ENCODE measurements at places on chromosomes 3 and 15. TPM values are rescaled to one million over a fixed set of nuclear protein-coding genes. Genes with fewer than 3 reads are reported as not detected.
A peak's percentile ranks its signal among the peaks of the same experiment; 100 is the strongest.

Gene TWF2
- total RNA-seq = 77.0 TPM

Gene TMEM45A
- 2.5 TPM for total RNA-seq

DNA sequence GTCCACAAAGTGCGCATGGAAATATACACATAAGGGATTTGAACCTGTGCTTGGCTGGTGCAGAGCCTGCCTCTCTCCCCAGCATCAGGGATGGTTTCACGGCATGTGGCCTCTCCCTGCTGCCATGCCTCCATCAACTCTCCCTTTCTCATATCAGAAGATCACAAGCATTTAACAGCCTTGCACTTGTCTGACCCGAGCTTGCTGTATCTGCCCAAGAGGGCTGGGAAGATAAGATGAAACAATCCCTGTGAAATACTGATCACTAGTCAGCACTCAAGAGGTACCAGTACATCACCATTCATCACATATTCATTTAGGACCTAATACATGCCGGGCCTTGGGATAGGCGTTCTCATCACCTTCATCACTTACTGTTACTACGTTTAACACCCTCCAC lies 107.6 kb upstream of the ARHGEF3 start:
- no peak for DNase-seq

Gene UPK1B
- total RNA-seq = not detected

Gene CYP1A2
- not detected for total RNA-seq

DNA sequence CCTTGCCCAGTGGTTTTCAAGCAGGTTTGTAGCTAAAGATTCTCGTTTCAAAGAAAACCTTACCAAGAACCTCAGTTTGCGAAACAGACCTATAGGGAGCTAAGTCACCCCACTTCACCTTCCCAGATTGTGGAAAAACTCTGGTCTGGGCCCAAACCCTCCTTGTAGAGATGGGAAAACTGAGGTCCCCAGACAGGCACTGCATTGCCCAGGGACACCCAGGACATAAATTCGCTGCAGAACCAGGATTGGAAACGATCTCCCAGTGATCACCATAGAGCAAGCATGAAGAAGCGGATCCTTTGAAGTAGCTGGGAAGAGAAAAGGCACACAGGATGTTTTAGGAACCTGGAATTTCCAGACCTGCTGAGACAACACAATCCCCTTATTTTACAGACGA lies 85.6 kb upstream of the PIAS1 start:
- DNase-seq = no peak

Gene PRTG
- 1.2 TPM for total RNA-seq

Gene SLTM
- total RNA-seq = 48.5 TPM

Gene PP2D1
- total RNA-seq = not detected

Gene COLQ
- total RNA-seq = 11.0 TPM

DNA sequence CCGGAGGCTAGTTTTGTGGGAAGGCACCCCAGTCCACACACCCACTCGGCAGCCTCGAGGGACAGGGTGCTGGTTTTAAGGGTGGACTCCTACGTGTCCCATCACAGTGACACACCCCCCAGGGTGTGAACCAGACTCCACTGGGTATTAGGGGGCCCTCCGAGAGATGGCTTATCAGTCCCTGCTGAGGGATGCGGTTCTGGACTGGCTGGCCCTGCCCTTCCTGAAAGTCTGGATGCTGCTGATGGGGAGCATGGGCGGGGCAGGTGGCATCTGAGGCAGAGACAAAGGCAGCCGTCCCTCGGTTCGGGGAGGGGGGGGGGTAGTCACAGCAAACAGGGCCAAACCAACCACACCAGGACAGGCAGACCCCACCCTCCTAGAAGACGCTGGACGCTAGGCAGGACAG lies 939 bp upstream of the ULK3 start:
- DNase-seq = no peak

Gene TMEM207
- not detected for total RNA-seq

DNA sequence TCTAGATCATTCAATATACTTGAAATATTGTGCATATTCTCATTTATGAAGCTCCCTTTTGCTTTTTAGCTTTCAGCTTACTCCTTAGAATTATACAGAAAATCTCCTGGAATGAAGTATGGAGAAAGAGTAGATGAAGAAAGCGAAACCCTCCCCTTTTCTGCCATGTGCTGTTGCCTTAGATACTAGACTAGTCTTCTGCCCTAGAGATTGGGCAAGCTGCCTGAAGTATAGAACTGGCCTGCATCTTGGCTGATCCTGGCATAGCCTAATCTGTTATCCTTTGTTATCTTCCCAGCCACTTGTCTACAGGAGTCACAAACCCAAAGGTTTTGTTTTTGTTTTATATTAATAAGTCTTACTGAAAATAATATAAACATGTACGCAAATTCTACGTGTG lies 138.8 kb downstream of the RBPMS2 start:
- DNase-seq = no peak

DNA sequence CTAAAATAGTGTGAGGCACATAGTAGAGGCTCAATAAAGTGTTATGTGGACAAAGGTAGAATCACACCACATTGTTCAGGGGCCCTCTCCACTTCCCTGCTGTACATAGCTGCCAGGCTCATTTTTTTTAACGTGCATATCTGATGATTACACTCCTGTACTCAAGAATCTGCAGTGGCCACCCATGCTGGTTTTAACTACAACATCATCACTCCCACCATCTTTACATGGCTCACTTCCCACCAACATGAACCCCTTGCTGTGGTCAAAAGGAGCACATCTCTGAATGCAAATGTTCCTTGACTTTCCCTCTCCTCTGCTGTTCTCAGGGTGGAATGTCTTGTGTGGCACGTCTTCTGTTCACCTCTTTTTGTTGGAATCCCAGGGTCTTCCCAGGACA lies 76.7 kb downstream of the FEM1B start:
- DNase-seq = no peak

Gene CXCR6
- 0.33 TPM for total RNA-seq

DNA sequence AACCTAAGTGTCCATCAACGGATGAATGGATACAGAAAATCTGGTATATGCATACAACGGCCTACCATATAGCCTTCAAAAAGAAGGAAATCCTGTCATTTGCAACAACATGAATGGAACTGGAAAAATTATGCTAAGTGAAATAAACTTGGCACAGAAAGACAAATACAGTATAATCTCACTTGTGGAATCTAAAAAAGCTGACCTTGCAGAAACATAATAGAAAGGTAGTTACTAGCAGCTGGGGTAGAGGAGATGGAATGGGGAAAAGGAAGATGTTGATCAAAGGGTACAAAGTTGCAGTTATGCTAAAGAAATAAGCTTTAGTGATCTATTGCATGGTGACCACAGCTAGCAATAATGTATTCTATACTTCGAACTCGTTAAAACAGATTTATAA lies 444.1 kb downstream of the OCA2 start:
- no peak for DNase-seq

Gene CCDC80
- 249 TPM for total RNA-seq

Gene CCR3
- not detected for total RNA-seq

Gene RBP2
- total RNA-seq = not detected

DNA sequence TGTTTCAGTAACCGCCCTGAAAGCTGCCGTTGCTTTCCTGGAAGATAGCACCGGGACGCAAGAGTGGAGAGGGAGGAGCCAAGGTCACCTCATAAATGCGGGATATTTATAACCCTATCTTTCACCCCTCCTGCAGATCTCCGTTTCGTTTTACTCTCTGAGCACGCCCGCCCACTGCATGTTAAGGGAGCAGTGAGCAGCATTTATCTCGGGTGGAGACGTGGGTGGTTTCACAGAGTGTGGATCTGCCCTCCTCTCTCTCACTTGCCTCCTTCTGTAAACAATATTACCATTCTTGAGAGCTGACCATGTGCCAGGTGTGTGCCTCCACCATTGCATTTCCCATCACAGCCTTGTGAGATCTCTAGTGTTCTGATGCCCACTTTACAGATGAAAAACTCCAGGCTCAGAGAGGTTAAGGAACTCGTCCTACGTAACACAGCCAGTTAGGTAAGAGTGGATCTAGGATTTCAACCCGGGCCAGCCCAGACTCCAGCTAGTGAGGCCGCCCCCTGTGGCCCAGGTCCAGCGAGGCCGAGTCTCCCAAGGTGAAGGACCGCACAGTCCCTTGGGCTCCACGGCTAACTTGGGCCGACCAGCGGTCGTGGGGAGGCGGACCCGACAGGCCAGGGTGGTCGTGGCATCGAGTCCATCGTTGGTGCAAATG lies 16.9 kb upstream of the SEMA4B start:
- peak; percentile 69 for DNase-seq

DNA sequence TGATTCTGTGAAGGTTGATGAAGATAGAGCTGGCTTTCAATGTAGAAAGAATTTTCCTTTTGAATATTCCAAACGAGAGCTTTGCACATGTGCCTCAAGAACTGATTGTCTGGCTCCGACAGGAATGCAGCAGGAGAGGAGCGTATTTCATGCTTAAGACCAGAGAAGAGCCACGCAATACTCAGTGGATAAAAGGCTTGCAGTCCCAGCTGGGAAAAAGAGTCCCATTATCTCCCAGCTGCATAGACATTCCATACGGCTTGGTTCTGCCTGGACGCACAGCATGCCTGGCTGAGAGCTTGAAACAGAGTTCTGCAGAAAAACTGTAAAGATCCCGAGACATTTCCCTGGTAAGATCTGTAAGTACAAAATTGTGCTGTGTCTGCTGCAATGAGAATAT lies at the start of gene CNTN6:
Gene CNTN6, plus strand, starts transcription at position 254 of the 400 bp plus-strand sequence. CDS start 54,985 bp downstream, outside the sequence.
- no peak for DNase-seq

DNA sequence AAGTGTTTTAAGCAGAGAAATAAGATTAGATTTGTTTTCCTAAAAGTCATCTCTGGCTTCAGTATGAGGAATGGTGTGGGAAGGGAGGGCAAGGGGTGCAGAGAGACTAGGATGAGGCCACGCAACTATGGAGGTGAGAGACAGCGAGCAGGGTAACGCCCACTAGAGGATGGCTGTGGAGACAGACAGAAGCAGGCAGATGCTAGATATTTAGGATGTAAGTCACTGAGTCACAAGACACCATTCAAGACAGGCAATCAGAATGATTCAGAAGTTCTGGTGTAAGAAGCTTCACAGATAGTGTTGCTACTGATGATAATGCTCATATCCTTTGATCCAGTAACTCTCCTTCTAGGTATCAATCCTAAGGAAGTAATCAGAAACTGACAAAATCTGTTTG lies 19.1 kb downstream of the HSPBAP1 start:
- DNase-seq = no peak

Gene LIPH
- 1.4 TPM for total RNA-seq

- no peak for DNase-seq
These were observed 139.3 kb downstream of the SOX2 start for GRCh38 chr3:181851063-181851462.

DNA sequence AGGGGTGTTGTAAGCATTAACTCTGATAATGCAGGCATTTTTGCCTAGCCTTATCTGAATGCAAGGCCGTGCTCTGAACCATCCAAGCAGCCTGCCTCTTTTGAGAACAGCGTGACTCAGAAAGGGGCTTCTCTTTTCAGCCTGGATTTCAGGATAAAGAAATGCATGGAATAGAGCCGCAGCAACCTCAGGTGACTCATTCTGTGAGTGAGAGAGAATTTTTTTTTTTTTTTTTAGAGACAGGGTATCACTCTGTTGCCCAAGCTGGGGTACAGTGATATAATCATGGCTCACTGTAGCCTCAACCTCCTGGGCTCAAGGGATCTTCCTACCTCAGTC lies 20.6 kb upstream of the PDE8A start:
- DNase-seq = no peak

Gene ALDH1A2
- total RNA-seq = 6.0 TPM

Gene CPB1
- total RNA-seq = not detected

DNA sequence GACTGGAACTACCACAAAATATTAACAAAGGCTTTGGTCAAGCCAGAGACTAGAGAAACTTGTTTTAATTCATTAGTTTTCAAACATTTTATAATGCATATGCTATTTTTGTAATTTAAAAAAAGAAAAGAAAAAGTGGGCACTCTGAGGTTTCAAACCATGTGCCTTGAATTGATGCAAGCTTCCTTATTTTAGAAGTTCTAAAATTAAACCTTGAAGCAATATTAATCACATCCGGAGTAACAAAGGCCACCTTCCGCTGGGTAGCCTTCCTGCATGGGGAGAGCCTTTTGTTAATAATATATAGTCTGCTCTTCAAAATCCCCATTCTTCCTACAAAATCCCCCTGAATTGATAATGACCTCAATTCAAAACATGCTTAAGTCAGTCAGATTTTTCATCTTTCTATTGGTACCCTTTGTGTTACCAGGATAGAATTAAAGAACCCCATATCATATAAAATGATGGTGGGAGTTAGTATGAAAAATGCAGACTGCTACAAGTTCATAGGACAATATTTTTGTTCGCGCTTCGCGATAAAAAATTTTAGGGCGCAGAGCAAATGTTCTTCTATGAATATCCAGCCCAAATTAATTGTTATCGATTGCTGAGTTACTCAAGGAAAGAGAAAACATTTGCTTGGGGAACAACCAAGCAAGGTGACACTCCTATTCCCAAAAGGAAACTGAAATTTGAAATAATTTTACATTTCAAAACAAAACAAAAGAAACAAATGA lies 30.6 kb downstream of the LDHAL6B start:
- no peak for DNase-seq

- no peak for DNase-seq
These were observed 128.7 kb downstream of the SCAPER start for GRCh38 chr15:76776480-76776879.

GRCh38 chr15:101286471-101287114 lies 8.5 kb downstream of the SNRPA1 start:
- DNase-seq = no peak

- DNase-seq = no peak
These were observed 73.0 kb downstream of the BFSP2 start for GRCh38 chr3:133472889-133473288.

Gene ADGRG7
- not detected for total RNA-seq

- DNase-seq = peak; percentile 6
These were observed at the start of gene ARPP21 for GRCh38 chr3:35639254-35640186. TSS of gene ARPP21 (plus strand) at chr3:35639525. CDS start at chr3:35681752, 42,227 bp downstream.

Gene UBAP1L
- total RNA-seq = 1.4 TPM

DNA sequence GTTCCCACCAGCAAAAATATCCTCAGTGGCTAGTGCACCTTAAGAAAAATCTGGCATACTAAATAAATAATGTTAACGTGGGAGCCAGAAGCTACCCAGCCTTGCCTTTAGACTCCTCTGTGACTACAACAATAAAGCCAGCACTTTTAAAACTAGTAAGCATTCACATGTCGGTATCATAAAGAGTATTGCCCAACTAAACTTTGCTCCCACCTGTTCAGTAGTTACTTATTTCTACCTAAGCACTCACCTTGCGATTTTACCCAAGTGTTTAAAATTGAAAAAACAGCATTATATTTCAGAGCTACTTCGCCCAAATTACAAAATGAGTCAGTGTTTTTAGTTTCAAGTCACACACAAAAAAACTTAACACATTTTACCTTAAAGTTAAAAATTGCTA lies 12.8 kb downstream of the ALDH1L1 start:
- DNase-seq = no peak

Measured in heart left ventricle (tissue), 16 donors.